NCI-H1417 treated with DMSO at 0.1 percent for 48 hours (cell line): ENCODE measurements at places on chromosomes 7 and 10.

- no peak for DNase-seq
These were observed 304.7 kb downstream of the WDR11 start for GRCh38 chr10:121155742-121156474.

DNA sequence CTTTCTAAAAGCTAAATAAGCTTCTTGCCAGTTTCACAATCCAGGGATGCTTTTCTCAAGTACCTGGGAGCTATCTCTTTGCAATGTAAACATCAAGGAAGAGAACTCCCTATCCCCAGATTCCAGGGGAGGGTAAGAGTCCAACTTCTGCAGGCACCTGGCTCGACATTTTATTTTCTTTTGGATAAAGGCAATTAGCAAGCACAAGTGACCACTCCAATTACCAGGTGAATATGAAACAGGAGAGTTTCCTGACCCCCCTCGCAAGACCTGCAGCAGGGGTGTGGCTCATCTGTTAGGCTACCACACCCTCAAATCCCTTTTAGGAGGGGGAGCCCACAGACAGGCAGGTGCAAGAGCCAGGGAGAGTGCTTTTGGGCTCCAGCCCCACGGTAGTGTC lies 28.6 kb upstream of the LANCL2 start:
- no peak for DNase-seq

GRCh38 chr10:12726971-12727831 lies 274.3 kb downstream of the CCDC3 start:
- DNase-seq = no peak

GRCh38 chr10:44030738-44031137 lies 354.2 kb downstream of the CXCL12 start:
- no peak for DNase-seq

DNA sequence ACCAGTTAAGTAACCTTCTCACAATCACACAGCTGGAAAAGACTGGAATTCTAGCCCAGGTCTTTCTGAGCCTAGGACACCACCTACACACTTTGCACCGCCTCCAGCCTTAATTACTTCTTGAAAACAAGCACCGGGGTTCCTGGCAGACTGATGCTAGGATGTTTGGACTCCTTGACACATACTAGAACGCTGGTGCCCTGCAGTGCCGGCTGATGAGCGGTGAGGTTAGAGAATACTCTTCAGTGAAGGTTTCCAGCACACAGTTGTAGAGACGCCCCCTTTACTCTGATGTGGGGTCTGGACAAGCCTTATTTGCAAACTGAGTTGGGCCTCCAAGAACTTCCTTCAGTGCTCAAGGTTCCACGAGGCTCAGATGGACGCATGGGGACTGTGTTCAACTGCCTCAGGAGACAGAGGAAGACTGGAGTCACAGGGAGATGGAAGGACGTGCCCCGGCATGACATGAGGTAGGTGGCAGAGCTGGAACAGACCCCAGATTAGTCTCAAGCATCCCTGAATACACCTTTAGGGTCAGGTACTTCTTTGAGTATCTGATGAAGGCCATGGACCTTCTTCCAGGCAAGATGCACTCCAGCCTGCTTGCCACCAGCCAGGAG lies 89.6 kb downstream of the COBL start:
- no peak for DNase-seq

- DNase-seq = no peak
These were observed 17.4 kb upstream of the ZNF273 start for GRCh38 chr7:64885520-64886240.

- no peak for DNase-seq
These were observed 11.5 kb upstream of the MICU1 start for GRCh38 chr10:72637398-72637857.

DNA sequence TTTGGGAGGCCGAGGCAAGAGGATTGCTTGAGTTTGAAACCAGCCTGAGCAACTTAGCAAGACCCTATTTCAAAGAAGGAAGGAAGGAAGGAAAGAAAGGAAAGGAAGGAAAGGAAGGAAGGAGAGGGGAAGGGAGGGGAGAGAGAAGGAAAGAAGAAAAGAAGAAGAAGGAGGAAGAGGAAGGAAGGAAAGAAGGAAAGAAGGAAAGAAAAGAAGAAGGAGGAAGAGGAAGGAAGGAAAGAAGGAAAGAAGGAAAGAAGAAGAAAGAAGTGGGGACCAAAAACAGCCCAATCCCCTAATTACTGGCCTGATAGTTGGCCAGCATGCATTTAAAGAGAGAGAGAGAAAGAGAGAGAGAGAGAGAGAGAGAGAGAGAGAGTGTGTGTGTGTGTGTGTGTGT lies 66.4 kb downstream of the EEPD1 start:
- DNase-seq = no peak

- no peak for DNase-seq
These were observed 5.7 kb upstream of the PLAC9 start for GRCh38 chr10:80126876-80127275.

DNA sequence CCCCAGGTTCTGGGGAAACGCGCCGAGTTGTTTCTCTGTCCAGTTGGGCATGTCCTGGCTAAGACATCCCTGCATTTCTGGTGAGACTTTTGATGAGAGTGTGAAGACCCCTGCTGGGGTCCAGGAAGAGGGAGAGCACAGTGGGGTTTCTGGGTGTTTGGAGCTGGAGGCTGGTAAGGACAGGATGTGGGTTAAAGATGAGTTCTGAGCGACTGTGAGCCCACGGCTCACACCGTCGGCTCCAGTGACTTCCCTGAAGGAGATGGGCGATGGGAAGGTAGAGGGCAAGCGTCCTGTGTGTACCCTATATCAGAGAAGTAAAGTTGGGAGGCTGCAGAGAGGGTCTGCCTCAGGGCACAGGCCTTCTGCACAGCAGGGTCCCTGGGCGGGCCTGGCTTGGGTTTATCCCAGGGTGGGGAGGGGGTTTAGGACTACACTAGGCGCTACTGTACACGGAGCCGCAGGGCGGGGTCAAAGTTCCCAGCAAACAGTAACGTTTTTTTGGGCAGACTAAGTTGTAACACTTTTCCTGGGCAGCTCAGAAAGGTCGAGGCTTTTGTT lies 3.6 kb downstream of the EMX2 start:
- DNase-seq = no peak

GRCh38 chr7:98956937-98957336 lies 78.6 kb downstream of the TRRAP start:
- no peak for DNase-seq

- no peak for DNase-seq
These were observed 4.4 kb downstream of the PODXL start for GRCh38 chr7:131552053-131552452.

GRCh38 chr7:93723424-93724124 lies 149.1 kb upstream of the CALCR start:
- no peak for DNase-seq

DNA sequence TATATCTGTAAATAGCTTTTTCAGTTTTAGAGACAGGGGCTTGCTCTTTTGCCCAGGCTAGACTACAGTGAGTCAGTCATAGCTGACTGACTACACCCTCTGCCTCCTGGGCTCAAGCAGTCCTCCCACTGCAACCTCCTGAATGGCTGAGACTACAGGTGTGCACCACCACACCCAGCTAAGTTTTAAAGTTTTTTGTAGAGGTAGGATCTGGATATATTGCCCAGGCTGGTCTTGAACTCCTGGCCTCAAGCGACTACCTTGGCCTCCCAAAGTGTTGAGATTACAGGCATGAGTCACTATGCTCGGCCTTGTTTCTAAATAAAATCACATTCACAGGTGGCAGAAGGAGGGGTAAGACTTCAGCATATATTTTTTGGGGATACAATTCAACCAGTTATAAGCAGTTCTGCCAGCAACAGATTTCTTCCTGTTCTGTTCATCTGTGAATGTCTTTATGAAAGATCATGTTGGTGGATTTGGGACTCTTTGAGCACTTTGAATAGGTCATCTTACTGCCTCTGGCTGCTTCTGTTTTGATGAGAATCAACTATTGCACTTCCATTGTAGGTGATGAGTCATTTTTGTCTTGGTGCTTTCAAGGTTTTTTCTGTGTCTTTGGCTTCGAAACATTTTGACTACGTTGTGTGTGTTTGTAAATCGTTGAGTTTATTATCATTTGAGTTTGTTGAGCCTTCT lies 15.7 kb downstream of the RBM33 start:
- DNase-seq = no peak

GRCh38 chr10:114600057-114600456 lies 58.0 kb downstream of the ABLIM1 start:
- DNase-seq = no peak

DNA sequence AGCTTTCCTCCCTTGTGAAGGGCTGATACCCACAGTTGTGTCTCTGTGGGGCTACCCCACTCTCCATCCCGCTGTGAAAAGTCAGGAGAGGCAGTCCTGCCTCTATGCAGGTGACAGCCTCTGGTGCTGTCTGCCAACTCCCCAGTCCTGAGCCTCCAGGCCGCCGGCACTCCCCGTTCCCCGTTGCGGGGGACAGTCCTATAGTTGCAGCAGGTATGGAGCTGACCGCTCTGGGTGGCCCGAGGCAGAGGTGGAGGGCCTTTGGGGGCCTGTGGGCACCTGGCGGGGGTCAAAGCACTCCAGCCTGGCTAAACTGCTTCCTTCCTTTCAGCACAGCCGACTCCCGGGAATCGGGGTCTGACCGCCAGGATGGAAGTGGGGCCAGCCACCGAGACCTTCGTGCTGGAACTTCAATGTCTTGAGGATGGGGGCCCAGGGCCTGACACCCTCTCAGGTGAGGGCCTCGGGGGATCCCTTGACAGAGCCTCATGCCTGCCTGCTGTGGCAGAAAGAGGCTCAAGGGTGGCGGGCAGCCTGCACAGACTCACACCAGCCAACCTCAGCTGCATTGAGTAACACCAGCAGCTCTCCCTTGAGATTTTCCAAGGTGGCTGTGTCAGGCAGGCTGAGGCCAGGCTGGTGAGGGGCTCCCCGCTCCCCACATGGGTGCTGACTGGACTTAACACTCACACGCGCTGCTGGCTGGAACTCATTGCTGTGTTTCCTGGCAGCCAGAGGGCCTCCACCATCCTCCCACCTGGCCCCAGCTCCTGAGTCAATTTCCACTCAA lies 1.6 kb downstream of the ZNF853 start:
- DNase-seq = no peak

DNA sequence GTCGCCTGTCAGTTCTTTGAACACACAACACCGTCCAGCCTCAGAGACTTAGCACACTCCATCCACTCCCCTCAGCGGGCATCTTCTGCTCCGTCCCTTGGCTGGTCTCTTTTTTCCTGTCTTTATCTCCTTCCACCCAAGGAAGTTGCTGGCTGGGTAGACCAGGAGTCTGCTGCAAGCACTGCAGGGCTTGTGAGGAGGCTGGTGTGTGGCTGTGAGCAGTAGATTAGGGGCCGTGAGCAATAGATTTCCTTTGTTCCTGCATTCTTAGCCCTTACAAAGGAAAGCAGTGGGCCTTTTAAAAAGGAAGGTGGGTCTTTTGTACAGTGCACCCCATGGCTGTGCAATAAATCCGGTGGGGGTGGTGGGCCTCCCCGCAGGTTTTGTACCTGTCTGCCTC lies 100.3 kb upstream of the BTBD16 start:
- DNase-seq = no peak

GRCh38 chr10:85914720-85915119 lies 451.9 kb downstream of the GRID1 start:
- no peak for DNase-seq
